ENCODE measurements at places on chromosomes 16 and 17. TPM values are rescaled to one million over a fixed set of nuclear protein-coding genes. Genes with fewer than 3 reads are reported as not detected.

DNA sequence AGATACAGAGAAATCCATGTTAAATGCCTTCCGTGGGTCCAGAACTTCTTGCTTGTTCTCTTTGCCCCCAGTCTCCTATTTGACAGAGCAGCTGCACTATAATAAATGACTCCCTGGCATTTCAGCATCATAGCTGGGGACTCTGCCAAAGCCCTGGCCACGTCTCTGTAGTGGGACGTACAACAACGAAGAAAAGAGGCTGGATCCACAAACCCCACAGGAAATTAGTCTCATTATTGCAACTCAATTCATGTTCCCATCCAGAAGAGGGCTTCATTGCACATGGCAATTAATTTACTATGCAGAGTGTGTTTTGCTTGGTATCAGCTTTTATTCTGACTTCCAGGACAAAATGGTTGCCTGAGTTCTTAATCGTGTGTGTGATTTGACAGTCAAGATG, 121.3 kb downstream of the CDH13 start:
- no peak for DNase-seq
- H3K27ac ChIP-seq, result no peak overlapping the region
- H3K4me3 ChIP-seq, result no peak overlapping the region
- no peaks in the 10 kb centered on the region for H3K36me3 ChIP-seq
- no peaks in the 10 kb centered on the region for H3K27me3 ChIP-seq

DNA sequence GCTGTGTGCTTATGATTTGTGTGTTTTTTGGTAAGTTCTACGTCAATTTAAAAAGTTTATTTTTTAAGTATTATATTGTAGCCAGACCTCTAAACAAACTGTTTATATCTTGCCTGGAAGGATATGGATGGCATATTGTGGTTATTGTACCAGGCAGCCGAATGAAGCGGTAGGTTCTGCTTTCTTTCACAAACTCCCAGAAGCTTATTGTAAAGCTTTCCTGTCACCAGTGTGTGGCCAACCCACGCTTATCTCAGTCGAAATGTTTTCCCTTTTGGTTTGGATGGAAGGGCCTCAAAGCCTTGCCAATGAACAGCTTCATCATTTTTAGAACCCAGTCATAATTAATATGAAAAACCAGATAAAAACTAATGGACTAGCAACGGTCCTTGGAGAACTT, 53.1 kb downstream of the CYB5B start:
- peaks cover 14% of the 10 kb centered on the region for H3K4me1 ChIP-seq
- H3K4me3 ChIP-seq, result no peak overlapping the region
- no peaks in the 10 kb centered on the region for H3K36me3 ChIP-seq
- H3K27me3 ChIP-seq, result no peaks in the 10 kb centered on the region

DNA sequence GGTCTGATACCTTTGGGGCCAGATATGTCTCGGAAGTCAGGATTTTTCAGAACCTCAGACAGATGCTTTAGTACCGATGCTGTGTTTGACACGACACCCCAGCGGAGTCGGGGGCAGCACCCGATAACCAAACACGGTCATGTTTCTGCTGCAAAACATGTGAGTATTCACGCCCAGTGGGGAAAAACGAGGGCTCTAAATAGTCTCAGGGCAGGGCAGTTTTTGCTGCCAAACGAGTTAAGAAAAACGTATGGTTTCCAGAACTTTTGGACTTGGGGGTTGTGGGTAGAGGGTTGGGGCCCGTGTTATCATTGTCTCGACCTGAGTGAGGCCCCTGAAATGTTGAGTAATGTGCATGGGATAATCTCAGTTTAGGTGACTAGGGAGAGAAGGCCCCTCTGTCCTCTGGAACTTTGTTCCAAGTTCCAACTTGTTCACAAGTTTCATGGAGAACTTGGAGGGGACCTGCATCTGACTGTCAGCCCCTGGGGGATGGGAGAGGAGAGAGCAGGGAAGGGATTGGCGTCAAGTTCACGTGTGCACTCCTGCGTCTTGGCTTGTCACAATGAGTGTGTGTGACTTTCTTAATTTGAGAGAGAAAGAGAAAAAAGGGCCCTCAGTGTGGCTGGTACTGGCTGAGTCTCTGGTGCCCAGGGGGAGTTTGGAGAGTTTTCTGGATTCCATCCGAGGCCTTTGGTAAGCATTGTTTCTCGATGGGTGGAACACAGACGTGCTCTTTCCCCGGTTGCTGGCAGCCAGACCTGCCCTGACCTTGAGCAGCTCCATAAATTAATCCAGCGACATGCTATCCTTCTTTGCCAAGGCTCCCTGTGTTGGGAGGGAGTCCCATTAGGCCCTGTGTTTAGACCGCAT, 83.9 kb upstream of the CIBAR2 start:
- H3K27ac ChIP-seq, result no peak overlapping the region
- no peaks in the 10 kb centered on the region for H3K36me3 ChIP-seq

GRCh38 chr17:80997424-80998117, 5.9 kb downstream of the CHMP6 start:
- H3K27me3 ChIP-seq, result no peaks in the 10 kb centered on the region
- no peak overlapping the region for H3K27ac ChIP-seq
- no peak overlapping the region for H3K4me3 ChIP-seq
- no peak for DNase-seq
- peaks cover 21% of the 10 kb centered on the region for H3K4me1 ChIP-seq
- peaks cover 52% of the 10 kb centered on the region for H3K36me3 ChIP-seq

GRCh38 chr17:58630883-58631522, 60.8 kb downstream of the TEX14 start:
- peak overlapping the region; percentile 91 for H3K27ac ChIP-seq
- peak overlapping the region; percentile 42 for H3K4me3 ChIP-seq
- peaks cover 8% of the 10 kb centered on the region for H3K4me1 ChIP-seq
- no peak for DNase-seq
- H3K27me3 ChIP-seq, result no peaks in the 10 kb centered on the region

DNA sequence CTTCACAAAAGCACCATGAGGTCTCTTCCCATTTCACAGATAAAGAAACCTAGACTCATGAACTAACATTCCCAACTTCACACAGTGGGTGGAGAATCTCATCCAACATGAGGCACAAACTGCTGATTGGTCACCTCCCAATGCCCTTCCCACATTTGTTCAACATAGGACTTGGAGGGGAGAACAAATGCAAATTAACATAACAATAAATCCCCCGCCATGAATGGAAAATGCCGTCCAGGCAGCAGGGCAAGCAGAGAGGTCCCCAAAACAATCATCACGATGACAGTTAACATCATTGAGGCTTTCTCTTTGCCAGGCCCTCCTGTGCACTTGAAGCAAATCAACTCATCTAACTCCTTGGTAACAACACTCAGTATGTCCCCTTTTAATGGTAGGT, 185.3 kb downstream of the TMEM132E start:
- no peaks in the 10 kb centered on the region for H3K27me3 ChIP-seq
- no peak for DNase-seq
- H3K27ac ChIP-seq, result no peak overlapping the region
- no peaks in the 10 kb centered on the region for H3K4me1 ChIP-seq
- H3K4me3 ChIP-seq, result no peak overlapping the region

GRCh38 chr16:48433116-48433849, 48.1 kb upstream of the SIAH1 start:
- H3K4me1 ChIP-seq, result no peaks in the 10 kb centered on the region
- no peak for DNase-seq
- H3K27ac ChIP-seq, result no peak overlapping the region
- no peaks in the 10 kb centered on the region for H3K36me3 ChIP-seq
- no peaks in the 10 kb centered on the region for H3K27me3 ChIP-seq

- H3K36me3 ChIP-seq, result no peaks in the 10 kb centered on the region
- no peaks in the 10 kb centered on the region for H3K27me3 ChIP-seq
- no peaks in the 10 kb centered on the region for H3K4me1 ChIP-seq
- H3K27ac ChIP-seq, result no peak overlapping the region
These were observed 652.9 kb upstream of the C16orf82 start for GRCh38 chr16:26413780-26414179.

DNA sequence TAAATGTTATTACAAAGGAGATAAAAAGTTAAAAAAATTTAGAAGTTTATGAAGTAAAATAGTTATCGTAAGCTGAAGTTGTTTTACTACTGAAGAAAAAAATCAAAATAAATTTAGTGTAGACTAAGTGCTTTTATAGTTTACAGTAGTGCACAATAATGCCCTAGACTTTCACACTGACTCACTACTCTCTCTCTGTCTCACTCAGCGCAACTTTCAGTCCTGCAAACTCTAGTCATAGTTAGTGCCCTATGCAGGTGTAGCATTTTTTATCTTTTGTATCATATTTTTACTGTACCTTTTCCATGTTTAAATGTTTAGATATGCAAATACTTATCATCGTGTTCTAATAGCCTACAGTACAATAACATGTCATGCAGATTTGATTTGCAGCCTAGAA, 17.7 kb upstream of the TOM1L1 start:
- no peak overlapping the region for H3K4me3 ChIP-seq
- H3K27ac ChIP-seq, result no peak overlapping the region
- no peak for DNase-seq
- H3K4me1 ChIP-seq, result no peaks in the 10 kb centered on the region

GRCh38 chr17:38587203-38587602, 18.5 kb downstream of the SRCIN1 start:
- no peaks in the 10 kb centered on the region for H3K36me3 ChIP-seq
- H3K4me3 ChIP-seq, result no peak overlapping the region

Gene CCL1
- not detected for total RNA-seq

Gene YPEL3
- 93.6 TPM for total RNA-seq

Gene CSNK1D
- total RNA-seq, result 150 TPM
